Activated T-helper 2 cell treated with anti-CD3 and anti-CD28 coated beads, Interferon-gamma antibody, Interleukin-2, Interleukin-4, amounts not matched to agents 10 μg/mL and 5 μg/mL and 100 μg/mL, durations not matched to agents 14 hours and 24 hours and 36 hours (primary cell): ENCODE measurements at places on chromosomes 4 and X. TPM values are rescaled to one million over a fixed set of nuclear protein-coding genes. Genes with fewer than 3 reads are reported as not detected.

DNA sequence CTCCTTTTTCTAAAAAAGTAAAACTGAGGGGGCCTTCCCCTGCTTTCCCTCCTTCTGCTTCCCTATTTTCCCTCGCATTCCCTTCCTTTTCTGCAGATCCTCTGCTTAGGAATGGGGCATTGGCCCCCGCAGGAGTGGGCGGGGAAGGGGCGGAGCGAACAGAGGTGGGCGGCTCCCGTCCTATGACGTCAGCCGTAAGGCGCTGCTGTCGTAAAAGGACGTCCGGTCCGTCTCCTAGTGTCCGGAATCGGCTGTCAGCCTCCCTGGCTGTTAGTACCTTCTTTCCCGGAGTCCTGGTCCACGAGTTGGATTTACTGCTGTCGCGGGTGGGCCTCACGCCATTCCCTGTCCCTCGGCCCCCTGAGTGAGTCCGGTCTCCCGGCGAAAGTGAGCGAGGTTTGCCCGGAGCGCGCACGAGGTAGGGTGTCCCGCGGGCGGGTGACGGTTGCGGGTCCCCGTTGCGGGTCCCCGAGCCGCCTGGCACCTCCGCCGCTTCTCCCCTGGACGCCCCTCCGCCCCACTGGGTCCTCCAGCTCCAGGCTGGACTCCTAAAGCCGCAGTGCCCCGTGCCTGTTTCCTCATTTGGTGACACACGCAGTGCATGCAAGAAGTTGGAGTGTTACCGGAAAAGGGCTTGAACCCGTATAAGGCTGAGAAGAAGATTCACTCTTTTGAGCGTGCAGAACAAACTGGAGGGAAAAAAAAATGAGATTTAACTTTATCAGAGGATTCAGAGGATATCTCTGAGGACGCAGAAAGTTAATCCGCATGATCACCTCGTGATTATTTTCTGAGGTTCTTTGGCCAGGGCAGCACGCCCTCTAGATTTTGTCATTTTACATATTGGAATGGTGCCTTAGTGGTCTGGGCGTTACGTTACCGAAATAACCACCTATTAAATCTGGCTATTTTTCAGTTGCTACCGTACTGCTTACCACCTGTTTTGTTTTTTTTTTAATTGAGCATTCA lies at the start of gene ZNF330:
Gene ZNF330, plus strand, starts transcription at position 205 of the 969 bp plus-strand sequence. CDS start 1,477 bp downstream, outside the sequence.
- DNase-seq = peak; percentile 82
- H3K27me3 ChIP-seq = peaks cover 9% of the 10 kb centered on the region
- peak within 1 kb of the TSS; percentile 95 for H3K27ac ChIP-seq
- peak within 1 kb of the TSS; percentile 91 for H3K4me3 ChIP-seq
- H3K4me1 ChIP-seq = peaks cover 29% of the 10 kb centered on the region

DNA sequence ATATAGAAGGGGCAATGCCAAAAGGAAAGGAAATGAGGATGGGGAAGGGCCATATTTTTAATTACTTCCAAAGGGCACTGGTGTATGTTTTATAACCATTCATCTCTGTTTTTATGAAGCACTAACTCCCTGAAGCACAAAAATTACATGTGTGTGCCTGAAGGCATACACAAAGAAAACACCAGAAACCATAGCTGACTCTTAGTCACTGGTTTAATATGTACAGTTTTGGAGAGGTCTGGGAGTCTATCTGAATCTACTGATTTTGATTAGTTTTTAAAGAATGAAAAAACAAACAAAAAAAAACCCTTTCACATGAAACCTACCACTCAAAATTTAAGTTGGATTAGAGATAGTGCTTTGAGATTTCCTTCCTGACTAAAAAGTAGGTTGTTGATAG lies 438.7 kb downstream of the RPA4 start:
- H3K4me1 ChIP-seq = no peaks in the 10 kb centered on the region
- DNase-seq = no peak
- H3K27me3 ChIP-seq = no peaks in the 10 kb centered on the region
- H3K36me3 ChIP-seq = no peaks in the 10 kb centered on the region

DNA sequence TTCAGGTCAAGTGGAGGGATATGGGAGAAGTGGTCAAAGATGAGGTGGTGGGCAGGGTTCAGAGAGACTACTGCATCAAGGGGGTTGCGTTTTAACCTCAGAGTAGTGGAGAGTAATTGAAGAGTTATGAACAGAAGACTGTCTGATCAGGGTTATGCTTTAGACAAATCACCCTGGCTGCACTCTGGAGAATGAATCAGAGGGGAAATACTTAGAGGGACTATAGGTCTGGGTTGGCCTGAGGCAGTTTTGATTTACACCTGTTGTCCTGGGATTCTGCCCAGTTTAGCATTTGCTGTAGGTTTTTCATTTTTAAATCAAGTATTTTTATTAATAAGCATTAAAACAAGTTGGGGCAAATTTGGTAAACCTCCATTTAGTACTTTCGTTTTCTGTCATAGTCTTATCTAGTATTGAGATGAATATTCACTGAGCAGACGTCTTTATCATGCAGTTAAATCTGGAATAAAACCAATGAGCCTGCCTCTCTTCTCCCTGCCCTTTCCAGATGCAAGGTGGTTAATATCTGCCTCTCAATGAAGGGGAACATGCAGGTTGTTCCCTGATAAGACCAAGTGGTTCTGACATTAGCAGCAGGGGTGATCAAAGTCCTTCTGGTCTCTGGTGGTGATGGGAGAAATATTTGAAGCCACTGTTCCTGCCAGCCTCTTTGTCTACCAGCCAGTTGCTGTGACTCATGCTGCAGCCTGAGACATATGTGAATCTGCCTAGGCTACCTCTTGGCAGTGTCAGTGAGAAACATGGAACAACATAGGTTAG lies 116.0 kb upstream of the RPS6KA3 start:
- H3K4me3 ChIP-seq = no peak overlapping the region
- no peaks in the 10 kb centered on the region for H3K36me3 ChIP-seq
- H3K27me3 ChIP-seq = no peaks in the 10 kb centered on the region
- H3K27ac ChIP-seq = peak overlapping the region; percentile 65
- DNase-seq = peak; percentile 9

DNA sequence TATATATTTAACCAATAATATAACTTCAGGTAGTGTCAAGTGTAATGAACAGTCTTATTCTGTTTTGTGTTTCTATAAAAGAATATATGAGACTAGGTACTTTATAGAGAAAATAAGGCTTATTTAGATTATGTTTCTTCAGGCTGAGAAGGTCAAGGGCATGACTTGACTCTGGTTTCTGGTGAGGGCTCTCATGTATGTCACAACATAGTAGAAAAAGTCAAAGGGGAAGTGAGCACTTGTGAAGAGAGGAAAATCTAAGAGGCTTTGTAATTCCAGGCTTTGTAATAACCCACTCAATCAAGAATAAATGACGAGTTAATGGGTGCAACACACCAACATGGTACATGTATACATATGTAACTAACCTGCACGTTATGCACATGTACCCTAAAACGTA lies 27.6 kb downstream of the PRR32 start:
- H3K4me3 ChIP-seq = no peak overlapping the region
- DNase-seq = no peak
- no peak overlapping the region for H3K27ac ChIP-seq
- no peaks in the 10 kb centered on the region for H3K27me3 ChIP-seq
- no peaks in the 10 kb centered on the region for H3K4me1 ChIP-seq

Gene MEPE
- total RNA-seq = not detected in 2 replicates
